CD4-positive, alpha-beta T cell (primary cell): ENCODE measurements at places on chromosomes 2 and 18. TPM values are rescaled to one million over a fixed set of nuclear protein-coding genes. Genes with fewer than 3 reads are reported as not detected.

Gene COL4A4
- not detected for total RNA-seq

Gene FSHR
- not detected for total RNA-seq

Gene INPP1
- total RNA-seq: 2.0 TPM

Gene SLC19A3
- not detected for total RNA-seq

Gene KLHL14
- total RNA-seq: not detected

Gene RGPD3
- total RNA-seq: 0.38 TPM
